ENCODE measurements at places on chromosomes 2 and 18. TPM values are rescaled to one million over a fixed set of nuclear protein-coding genes. Genes with fewer than 3 reads are reported as not detected.

CIB4 gene
- not detected for total RNA-seq

ACTG2 gene
- total RNA-seq: 540 TPM

DNA sequence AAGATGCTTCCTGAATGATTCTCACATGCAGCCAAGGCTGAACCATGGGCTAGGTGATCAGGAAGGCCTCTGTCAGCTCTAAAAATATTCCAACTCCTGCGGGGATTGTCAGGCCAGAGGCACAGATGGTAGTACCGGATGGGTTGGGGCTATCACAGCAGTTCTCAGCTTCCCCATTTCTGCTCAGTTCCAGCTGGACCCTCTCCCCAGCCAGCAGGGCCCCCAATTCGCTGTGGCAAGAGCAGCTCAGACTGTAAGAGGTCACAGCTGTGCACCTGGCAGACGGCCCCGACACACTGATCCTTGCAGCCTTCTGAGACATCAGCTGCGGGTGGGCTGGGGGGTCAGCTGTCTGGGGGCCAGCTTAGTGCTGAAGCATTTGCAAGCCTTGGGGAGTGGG lies 43.6 kb upstream of the TCF7L1 start:
- no peaks in the 10 kb centered on the region for H3K36me3 ChIP-seq
- no peak overlapping the region for H3K27ac ChIP-seq
- DNase-seq: no peak
- H3K4me1 ChIP-seq: no peaks in the 10 kb centered on the region
- H3K4me3 ChIP-seq: no peak overlapping the region
- peaks cover 31% of the 10 kb centered on the region for H3K27me3 ChIP-seq

NTSR2 gene
- total RNA-seq: not detected

GRCh38 chr2:3571284-3571683 lies 3.8 kb upstream of the RPS7 start:
- H3K27me3 ChIP-seq: no peaks in the 10 kb centered on the region
- H3K4me1 ChIP-seq: peaks cover 1% of the 10 kb centered on the region
- peak overlapping the region; percentile 48 for H3K27ac ChIP-seq
- no peak overlapping the region for H3K4me3 ChIP-seq
- H3K36me3 ChIP-seq: no peaks in the 10 kb centered on the region

DNA sequence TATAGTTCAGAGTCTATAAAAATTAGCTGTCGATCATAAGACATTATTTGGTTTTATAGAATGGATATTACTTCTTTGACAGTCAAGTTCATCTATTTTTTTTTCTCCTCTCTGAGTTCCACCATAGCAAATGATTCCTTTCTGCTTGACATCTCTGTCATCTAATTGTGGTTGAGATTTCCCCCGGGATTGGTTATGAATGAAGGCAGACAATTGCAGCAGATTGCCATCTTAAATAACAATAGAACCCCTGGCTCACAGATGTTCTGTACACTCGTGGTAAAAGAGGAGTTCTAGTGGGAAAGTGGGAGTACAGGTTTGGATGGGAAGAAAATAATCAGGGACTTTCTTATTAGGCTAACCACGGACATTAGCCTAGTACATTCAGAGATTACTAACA lies 292.1 kb upstream of the NRXN1 start:
- H3K27me3 ChIP-seq: no peaks in the 10 kb centered on the region
- no peak overlapping the region for H3K4me3 ChIP-seq
- no peak overlapping the region for H3K27ac ChIP-seq
- DNase-seq: no peak
- no peaks in the 10 kb centered on the region for H3K36me3 ChIP-seq

DNA sequence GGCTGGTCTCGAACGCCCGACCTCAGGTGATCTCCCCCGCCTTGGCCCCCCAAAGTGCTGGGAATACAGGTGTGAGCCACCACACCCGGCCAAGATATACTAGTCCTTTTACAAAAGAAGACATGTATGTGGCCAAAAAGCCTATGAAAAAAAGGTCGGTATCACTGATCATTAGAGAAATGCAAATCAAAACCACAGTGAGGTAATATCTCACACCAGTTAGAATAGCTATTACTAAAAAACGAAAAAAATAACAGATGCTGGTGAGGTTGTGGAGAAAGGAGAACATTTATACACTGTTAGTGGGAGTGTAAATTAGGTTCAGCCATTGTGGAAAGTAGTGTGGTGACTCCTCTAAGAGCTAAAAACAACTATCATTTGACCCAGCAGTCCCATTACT lies 26.4 kb downstream of the KLHL23 start:
- H3K27ac ChIP-seq: no peak overlapping the region
- DNase-seq: no peak
- H3K4me3 ChIP-seq: no peak overlapping the region
- H3K36me3 ChIP-seq: no peaks in the 10 kb centered on the region
- H3K27me3 ChIP-seq: no peaks in the 10 kb centered on the region

DNA sequence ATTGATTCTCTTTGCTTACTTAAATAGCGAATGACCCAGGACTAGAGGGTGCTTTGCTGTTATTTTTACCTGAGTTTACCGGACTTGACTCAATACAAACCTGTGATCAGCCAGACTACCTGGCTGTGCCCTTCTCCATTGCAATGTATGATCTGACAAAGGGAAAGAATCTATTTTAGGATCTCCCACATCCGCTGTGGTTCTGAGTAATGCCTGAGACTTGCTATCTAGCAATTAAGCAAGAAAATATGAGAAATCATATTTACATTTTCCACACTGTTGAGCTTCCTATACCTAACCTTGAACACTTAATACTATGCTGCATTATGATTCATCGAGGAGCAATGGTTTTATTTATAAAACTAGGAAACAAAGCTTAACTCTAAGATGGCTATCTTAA lies 215.2 kb downstream of the RAD51AP2 start:
- DNase-seq: peak; percentile 87
- H3K27me3 ChIP-seq: no peaks in the 10 kb centered on the region
- H3K4me1 ChIP-seq: peaks cover 27% of the 10 kb centered on the region

DNA sequence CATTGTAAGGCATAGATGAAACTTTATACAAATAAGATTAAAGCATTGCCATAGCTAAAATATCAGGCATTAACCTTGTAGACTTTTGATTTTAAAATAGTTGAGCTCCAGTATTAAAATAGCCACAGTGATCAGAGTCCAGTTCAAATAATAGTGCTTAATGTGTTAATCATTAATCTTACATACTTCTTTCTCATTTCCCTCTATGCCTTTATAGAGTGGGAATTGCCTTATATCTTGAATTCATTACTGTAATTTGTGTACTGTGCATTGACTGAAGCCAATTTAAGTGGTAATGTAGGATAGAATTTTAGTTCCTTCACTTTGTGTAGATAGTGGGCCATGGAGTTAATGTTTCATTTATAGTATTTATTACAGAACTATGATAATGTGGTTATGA lies 549.2 kb upstream of the VWC2L start:
- no peak overlapping the region for H3K27ac ChIP-seq
- no peaks in the 10 kb centered on the region for H3K36me3 ChIP-seq
- no peaks in the 10 kb centered on the region for H3K4me1 ChIP-seq
- H3K4me3 ChIP-seq: no peak overlapping the region
- no peaks in the 10 kb centered on the region for H3K27me3 ChIP-seq

PARD3B gene
- total RNA-seq: 7.0 TPM

DNA sequence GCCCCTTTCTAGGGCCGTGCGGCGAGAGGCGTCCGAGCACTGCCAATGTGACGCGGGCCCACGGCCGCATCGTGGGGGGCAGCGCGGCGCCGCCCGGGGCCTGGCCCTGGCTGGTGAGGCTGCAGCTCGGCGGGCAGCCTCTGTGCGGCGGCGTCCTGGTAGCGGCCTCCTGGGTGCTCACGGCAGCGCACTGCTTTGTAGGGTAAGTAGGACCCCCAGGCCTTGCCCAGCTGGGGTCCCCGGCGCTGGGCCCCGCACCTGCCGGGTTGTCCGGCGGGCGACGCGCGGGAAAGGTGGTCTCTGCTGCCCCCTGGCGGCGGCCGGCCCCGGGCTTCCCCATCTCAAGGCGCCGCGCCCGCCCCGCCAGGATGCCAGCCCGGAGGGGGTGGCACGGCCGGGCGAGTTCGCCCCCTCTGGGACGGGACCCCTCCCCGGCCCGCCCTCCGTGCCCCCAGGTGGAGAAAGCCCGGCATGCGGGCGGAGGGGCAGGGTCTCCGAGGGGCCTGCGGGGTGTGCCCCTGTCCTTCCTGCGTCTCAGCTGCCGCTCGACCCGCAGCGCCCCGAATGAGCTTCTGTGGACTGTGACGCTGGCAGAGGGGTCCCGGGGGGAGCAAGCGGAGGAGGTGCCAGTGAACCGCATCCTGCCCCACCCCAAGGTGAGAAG lies 1.9 kb downstream of the PRSS56 start:
- H3K36me3 ChIP-seq: no peaks in the 10 kb centered on the region
- no peak for DNase-seq
- no peak overlapping the region for H3K27ac ChIP-seq

DNA sequence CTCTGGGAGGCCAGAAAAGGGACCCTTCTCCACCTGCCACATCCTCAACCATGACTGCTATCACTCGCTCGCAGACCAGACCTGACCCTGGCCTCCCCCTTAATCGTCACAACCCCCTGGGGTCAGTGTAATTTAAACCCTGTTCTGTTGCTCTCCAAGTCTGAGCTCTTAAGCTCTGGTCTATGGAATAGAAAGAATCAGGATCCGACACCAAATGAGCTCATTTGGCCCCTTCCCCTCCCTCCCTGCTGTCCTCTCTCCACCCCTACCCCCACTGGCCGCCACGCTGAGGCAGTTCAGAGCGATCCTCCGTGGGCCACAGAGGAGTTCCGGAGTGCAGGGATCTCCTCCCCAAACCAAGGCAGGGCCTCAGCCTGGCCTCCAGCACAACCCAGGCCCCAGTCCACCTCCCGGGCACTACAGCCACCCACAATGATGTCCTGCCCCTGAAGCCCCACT lies 5.3 kb downstream of the DNMT3A start:
- H3K27ac ChIP-seq: no peak overlapping the region
- no peak for DNase-seq
- H3K36me3 ChIP-seq: no peaks in the 10 kb centered on the region
- H3K4me1 ChIP-seq: no peaks in the 10 kb centered on the region
- H3K4me3 ChIP-seq: no peak overlapping the region

DNA sequence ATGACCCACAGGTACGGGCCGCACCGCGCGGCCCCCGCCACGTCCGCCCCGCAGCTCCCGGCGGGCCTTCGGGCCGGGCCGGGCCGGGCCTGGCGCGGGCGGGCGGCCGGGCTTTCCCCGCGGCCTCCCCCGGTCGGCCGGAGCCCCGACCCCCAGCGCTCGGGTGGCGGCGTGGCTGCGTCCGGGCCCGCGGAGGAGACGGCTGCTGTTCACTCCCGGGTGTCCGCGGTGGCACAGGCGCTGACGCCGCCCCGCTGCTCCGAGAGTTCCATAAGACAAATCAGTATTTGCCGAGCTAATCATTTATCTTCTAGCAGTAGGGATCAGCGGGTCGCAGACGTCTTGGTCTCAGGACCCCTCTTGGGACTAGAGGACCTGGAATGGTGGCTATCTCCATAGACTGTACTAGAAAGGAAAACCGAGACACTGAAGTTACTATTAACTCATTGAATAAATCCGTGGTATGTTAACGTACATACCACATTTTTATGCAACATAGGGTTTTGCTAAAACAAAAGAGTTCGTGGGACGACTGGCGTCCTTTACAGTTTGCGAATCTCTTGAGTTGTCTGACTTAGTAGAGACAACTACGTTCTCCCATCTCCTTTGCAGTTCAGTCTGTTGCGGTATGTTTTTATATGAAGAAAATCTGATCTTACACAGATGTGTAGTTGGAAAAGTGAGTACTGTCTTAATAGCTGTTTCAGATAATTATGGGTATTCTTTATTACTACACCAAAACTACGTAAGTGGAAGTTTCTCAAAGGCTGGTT lies 500 bp downstream of the LIMS1 start:
- H3K36me3 ChIP-seq: no peaks in the 10 kb centered on the region
- peaks cover 28% of the 10 kb centered on the region for H3K4me1 ChIP-seq
- H3K27ac ChIP-seq: peak overlapping the region; percentile 83
- peak overlapping the region; percentile 89 for H3K4me3 ChIP-seq
- H3K27me3 ChIP-seq: no peaks in the 10 kb centered on the region
- no peak for DNase-seq

DNA sequence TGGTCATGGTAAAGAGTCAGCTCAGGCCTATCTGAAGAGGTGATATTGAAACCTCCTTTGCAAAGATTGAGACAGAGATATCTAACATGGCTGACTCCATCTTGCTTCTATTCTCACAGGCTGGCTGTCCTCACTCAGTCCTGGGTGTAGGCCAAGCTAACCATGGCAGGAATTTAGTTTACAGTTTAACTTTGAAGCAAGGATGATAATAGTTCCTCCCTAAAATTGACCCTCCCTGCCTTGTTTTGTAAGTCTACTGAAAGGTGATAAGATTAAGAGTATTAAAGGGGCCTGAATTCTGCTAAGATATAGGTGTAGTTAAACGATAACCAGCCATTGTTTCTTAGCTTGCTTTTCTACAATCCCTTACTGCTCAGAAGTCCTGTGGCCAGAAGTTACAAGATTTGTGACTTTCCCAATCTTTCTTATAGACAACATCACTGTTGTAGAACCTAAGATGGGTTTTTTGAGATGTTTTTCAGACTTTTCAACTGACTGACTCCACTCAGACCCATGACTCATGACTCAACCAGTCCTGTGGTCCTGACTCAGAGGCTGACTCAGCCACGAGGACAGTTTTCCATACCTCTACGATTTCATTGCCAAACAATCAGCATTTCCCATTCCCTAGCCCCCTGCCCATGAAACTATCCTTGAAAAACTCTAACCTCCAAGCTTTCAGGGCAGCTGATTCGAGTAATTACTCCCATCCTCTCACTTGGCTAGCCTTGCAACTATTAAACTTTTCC lies 195.7 kb upstream of the SESTD1 start:
- H3K4me1 ChIP-seq: peaks cover 8% of the 10 kb centered on the region
- H3K4me3 ChIP-seq: no peak overlapping the region
- H3K27ac ChIP-seq: peak overlapping the region; percentile 94
- no peaks in the 10 kb centered on the region for H3K27me3 ChIP-seq
- DNase-seq: peak; percentile 95

DNA sequence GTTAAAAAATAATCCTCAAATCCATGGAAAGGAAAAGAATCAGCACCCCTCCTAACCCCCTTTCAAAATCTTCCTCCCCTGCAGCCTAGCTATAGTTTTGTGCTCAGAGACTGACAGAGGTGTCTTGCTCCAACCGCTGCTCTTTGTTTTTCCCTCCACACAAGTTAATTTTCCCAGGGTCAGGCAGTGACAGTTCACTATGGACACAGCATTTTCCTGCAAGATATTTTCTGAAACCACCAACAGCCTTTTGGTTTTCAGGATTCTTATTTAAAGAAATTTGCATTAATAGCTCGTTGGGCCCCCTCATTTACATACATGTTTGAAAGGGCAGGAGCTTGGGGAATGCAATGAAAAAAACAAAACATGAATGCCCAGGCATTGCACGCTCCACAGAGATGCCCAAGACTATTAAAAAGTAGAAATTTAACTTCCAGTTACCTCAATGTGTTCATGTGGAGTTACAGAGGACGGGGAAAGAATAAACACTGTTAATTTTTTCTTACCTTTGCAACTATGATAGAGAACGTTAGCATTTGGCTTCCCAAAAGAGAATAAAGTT lies 71.4 kb upstream of the CXCR4 start:
- H3K27me3 ChIP-seq: no peaks in the 10 kb centered on the region
- H3K27ac ChIP-seq: no peak overlapping the region
- H3K36me3 ChIP-seq: no peaks in the 10 kb centered on the region
- H3K4me1 ChIP-seq: no peaks in the 10 kb centered on the region

GYPC gene
- total RNA-seq: 26.5 TPM
